Renal cortex interstitium (tissue), 15 donors: ENCODE measurements at places on chromosomes 13 and 19.

GRCh38 chr19:10270180-10270615 is 722 bp upstream of the ICAM1 start:
- DNase-seq, result no peak

DNA sequence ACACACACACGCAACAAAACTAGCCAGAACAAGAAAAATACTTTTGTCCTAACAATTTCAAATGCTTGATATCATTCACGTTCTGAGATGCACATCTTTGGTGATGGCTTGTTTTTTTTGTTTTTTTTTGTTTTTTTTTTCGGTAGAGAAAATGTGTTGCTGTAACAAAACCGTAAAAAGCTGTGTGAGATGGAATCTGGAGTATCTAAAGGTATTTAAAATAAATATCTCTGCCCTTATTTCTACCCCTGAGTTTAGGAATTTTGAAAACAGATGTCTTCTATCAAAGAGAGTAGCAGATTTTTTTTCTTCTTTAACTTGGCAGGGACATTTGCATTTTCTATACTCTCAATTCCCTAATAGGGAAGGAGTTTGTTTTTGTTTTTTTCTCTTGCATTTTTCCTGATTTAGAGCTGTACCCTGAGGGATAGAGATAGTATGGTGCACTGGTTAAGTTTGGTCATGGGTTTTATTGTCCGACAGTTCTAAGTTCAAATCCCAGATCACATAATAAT is 446.6 kb downstream of the KLF5 start:
- no peak for DNase-seq

DNA sequence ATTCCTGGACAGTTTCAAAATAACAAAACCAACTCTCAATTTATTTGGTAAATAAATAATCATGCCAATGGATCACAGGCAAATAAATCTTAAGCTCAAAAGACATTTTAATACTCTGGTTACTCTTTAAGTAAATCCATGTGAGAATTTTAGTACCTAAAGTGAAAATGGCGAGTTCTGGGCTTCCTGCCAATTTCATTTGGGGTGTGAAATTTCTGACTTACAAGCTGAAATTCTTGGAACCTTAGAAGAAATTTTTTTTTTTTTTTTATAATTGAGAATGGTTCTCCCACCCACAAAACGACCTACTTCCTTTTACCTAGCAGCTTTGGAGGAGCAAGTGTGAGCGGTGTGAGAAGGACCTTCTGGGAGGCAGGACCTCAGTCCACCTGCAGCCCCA is 354.5 kb upstream of the NBEA start:
- DNase-seq, result no peak

GRCh38 chr13:26539738-26540292 is 17.7 kb upstream of the WASF3 start:
- DNase-seq, result no peak

DNA sequence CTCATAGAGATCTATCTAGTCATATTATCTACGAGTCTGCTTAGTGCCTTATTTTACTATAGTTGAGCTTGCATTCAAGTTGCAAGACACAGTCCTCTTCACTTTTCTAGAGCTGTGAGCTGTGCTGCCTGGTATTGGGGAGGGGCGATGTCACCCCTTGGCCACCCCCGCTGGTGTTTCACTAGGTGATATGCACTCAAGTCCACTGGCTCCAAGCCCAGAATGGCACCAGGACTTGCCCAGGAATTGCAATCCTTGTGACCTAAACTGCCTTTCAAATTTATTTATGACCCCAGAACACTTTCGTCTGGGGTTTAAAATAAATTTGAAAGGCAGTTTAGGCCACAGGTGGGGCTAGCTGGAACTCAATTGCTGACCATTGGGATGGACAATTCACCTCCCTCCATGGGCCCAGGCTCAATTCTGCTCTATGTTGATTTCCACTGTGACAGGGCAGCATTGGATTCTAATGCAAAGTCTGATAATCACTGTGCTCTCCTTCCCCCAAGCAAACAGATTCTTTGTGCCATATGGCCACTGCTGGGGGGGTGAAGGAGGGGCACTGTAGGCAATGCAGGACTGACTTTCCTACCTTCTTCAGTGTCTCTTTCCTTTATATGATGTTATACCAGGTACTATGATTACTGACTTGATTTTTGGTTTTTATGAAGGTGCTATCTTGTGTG is 1244.2 kb upstream of the MIR17HG start:
- DNase-seq, result no peak

GRCh38 chr19:23415561-23416191 is 20.4 kb upstream of the ZNF91 start:
- DNase-seq, result no peak

DNA sequence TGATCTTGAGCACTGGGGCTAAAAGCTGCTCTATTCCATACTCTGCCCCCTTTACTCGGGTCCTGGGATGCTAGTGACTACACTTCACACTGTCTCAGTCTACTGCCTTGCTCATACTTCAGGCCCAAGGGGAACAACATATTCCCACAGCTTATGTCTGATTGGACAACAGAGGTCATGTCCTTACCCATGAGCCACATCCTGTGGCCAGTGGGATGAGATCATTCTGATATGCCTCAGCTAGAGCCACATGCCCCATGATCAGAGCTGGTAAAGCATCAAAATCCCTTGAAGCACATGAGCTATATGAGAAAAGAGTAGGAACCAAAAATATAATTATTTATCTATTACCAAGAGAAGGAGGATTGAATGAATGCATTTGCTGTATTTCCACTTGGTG is 290.1 kb upstream of the TSHZ3 start:
- no peak for DNase-seq

GRCh38 chr13:81408647-81409046 is 1067.7 kb upstream of the SPRY2 start:
- DNase-seq, result no peak

- DNase-seq, result no peak
Observed at GRCh38 chr13:24196593-24197197, 36.2 kb downstream of the SPATA13 start.
